T-helper 17 cell (primary cell): ENCODE measurements at places on chromosomes 1 and 21.

- H3K27ac ChIP-seq: no peak overlapping the region
- no peaks in the 10 kb centered on the region for H3K4me1 ChIP-seq
- no peaks in the 10 kb centered on the region for H3K36me3 ChIP-seq
- no peak for DNase-seq
These were observed 24.3 kb downstream of the PTGS2 start for GRCh38 chr1:186655876-186656275.

DNA sequence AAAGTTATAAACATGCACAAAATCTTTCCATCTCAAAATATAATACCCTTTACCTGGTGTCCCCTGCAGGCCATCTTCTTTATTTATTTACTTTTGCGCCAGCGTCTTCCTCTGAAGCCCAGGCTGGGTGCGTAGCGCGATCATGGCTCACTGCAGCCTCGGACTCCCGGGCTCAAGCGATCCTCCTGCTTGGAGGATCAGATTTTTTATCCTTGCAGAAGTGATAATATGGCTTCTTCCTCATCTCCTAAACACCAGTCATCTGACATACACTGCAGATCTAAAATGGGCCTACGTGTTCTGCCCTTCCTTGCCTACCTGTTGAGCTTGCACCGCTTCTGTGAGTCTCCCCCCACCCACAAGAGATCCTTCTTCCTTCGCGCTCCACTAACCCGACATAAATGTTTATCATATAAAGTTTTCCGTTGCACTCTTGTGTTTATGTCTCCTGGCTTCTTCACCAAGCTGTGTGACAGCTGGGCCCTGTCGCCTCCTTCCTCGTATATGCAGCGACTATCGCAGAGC, 506 bp upstream of the SRP9 start:
- H3K4me3 ChIP-seq: no peak overlapping the region
- H3K27ac ChIP-seq: no peak overlapping the region
- peaks cover 3% of the 10 kb centered on the region for H3K36me3 ChIP-seq
- H3K27me3 ChIP-seq: no peaks in the 10 kb centered on the region

- H3K27ac ChIP-seq: no peak overlapping the region
- H3K36me3 ChIP-seq: peaks cover 4% of the 10 kb centered on the region
- H3K4me1 ChIP-seq: no peaks in the 10 kb centered on the region
- no peak for DNase-seq
These were observed 23.5 kb upstream of the SYDE2 start for GRCh38 chr1:85224295-85224694.

DNA sequence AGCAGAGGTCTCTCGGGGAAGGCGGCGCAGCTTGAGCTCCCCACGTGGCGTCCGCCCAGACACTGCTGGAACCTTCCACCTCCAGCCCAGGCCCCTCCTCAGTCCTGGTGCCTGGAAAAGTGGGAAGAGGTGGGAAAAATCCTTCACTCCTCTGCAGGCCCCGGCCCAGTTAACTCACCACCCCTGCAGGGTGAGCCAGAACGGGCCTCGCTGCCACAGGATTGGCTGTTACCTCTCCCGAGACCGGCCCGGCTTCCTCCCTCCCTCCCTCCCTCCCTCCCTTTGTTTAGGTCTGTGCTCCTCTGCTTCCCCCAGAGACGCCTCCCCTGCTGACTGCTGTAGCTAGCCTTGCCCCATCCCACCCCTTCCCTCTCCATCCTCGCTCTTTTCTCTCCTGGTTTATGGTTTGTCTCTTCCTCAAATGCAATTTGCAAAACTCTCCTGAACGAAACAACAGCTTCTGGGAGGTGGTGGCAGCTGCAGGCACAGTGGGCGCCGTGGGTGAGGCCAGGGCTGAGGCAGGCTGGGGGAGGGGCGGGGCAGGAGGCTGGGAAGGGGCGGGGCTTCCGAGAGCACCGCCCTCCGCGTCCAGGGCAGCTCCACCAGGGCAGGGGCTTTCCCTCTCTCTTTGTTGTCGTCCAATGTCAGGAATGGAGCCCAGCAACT, 6.5 kb downstream of the CAPN9 start:
- H3K27me3 ChIP-seq: peaks cover 37% of the 10 kb centered on the region
- peaks cover 6% of the 10 kb centered on the region for H3K4me1 ChIP-seq
- peak; percentile 21 for DNase-seq
- peaks cover 4% of the 10 kb centered on the region for H3K36me3 ChIP-seq
- H3K4me3 ChIP-seq: no peak overlapping the region

DNA sequence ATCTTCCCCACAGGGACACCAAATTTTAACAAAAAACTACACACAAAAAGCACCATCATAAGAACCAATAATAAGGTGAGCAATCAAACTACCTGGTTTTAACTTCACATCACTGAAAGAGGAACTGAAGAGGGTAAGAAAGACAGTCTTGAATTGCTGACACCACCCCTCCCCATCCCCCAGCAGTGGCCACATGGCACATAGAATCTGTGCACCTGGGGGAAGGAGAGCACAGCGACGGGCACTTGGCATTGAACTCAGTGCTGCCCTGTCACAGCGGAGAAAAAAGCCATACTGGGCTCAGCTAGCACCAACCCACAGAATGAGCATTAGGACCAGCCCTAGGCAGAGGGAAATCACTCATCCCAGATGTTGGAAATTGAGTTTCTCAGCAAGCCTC, 640.0 kb upstream of the ADGRL2 start:
- H3K36me3 ChIP-seq: no peaks in the 10 kb centered on the region
- no peaks in the 10 kb centered on the region for H3K27me3 ChIP-seq
- H3K27ac ChIP-seq: no peak overlapping the region
- no peaks in the 10 kb centered on the region for H3K4me1 ChIP-seq

GRCh38 chr1:156682166-156682890, 5.1 kb upstream of the NES start:
- H3K4me3 ChIP-seq: no peak overlapping the region
- peaks cover 21% of the 10 kb centered on the region for H3K4me1 ChIP-seq
- peaks cover 53% of the 10 kb centered on the region for H3K27me3 ChIP-seq
- DNase-seq: no peak
- H3K27ac ChIP-seq: no peak overlapping the region
- H3K36me3 ChIP-seq: peaks cover 7% of the 10 kb centered on the region

- H3K4me1 ChIP-seq: no peaks in the 10 kb centered on the region
- H3K27me3 ChIP-seq: no peaks in the 10 kb centered on the region
- no peak overlapping the region for H3K27ac ChIP-seq
These were observed 20.7 kb downstream of the RGS7 start for GRCh38 chr1:241336335-241336734.

DNA sequence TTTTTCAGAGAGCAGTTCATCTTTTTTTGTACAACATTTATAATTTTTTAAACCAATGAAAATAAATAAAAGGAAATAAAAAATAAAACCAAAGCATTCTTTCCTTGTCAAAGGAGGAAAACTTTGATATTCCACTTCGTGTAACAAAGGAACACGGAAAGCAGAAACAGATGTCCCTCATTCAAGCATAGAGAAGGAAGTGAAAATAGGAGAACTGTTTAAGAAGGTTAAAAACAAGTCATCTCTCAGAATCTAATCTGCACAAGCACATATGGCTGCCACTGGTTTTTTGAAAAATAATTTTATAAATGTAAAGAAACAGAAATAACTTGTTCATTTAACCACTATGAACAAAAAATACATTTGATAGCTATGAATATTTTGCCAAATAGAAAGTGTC, 35.9 kb upstream of the ZNF644 start:
- H3K4me1 ChIP-seq: peaks cover 3% of the 10 kb centered on the region
- no peak overlapping the region for H3K27ac ChIP-seq
- no peak for DNase-seq
- no peak overlapping the region for H3K4me3 ChIP-seq
- no peaks in the 10 kb centered on the region for H3K36me3 ChIP-seq
- peaks cover 13% of the 10 kb centered on the region for H3K27me3 ChIP-seq

DNA sequence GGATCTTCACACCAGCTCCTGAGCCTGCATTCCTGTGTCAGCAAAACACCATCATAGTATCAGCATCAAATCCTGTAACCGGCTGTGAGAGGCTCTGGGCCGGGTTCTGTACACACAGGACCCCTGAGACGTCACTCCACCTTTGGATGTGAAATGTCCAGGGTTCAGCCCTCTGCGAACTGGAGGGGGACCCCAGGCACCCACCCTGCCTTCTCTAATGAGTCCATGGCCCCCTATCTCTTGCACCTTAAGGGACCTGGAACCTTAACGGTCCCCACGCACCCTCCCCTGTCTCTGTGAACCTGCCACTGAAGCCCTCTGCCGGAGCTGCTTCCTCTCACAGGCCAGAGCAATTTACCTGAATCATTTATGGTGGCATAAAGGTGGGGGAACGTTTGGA, 257.8 kb downstream of the NPHP4 start:
- H3K27me3 ChIP-seq: peaks cover 18% of the 10 kb centered on the region
- no peak for DNase-seq
- H3K27ac ChIP-seq: no peak overlapping the region
- no peaks in the 10 kb centered on the region for H3K36me3 ChIP-seq
